ENCODE measurements at places on chromosomes 12 and 14.

- DNase-seq: no peak
Observed at GRCh38 chr14:34113005-34113511, 162.2 kb upstream of the EGLN3 start.

GRCh38 chr12:12503384-12504078, 59.1 kb downstream of the DUSP16 start:
- DNase-seq: no peak

- DNase-seq: peak; percentile 44
Observed at GRCh38 chr12:123115409-123116121, 35.3 kb downstream of the PITPNM2 start.

- DNase-seq: peak; percentile 82
Observed at GRCh38 chr14:91377700-91378652, 39.6 kb downstream of the CCDC88C start.

GRCh38 chr12:39592295-39592694, 27.3 kb downstream of the ABCD2 start:
- DNase-seq: no peak

- no peak for DNase-seq
Observed at GRCh38 chr12:115857923-115858322, 419.6 kb downstream of the MED13L start.

GRCh38 chr12:50218386-50218785, 51.2 kb upstream of the CERS5 start:
- DNase-seq: no peak

DNA sequence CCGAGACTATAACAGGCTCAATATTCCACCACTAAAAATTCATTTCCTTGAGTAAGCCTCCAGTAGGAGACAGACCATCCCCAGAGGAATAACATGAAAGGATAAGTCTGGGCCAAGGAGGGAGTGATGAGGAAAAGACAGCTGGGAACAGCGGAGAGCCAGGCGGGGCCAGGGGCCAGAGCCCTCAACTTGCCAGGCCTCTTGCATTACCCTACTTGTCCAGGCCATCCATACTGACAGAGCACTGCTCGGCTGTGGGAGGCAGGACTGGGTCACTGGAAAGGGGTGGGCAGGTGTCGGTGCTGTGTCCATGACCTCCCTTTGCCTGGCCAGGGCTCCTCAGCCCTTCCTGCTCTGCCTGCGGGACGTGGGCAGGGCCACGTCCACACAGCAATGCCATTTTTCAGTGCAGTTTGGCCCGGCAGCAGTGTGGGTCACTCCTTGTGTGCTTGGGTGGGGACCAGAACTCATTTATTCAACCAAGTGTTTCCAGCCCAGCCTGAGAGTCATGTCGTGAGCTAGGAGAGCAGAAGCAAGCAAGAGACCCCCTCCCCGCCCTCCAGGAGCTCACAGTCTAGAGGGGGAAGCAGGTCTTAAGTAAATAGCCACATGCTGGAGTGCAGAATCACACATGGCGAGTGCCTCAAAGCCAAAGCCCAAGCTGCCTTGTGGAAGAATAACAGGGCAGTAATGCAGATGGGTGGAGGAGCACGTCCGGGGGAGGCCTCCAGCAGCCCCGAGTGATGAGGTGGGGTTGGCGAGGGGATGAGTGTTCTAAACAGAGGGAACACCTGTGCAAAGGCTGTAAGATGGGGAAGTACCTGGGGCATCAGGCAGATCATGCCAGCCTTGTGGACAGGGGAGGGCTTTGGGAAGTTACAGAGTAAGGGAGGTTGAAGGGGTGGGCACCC, 8.9 kb upstream of the FAIM2 start:
- DNase-seq: no peak

- no peak for DNase-seq
Observed at GRCh38 chr14:21408147-21408546, 24.3 kb upstream of the SUPT16H start.
